ENCODE measurements at places on chromosomes 11 and 22. TPM values are rescaled to one million over a fixed set of nuclear protein-coding genes. Genes with fewer than 3 reads are reported as not detected.

- DNase-seq, result no peak
Measured at GRCh38 chr11:100825626-100826025, 138.5 kb downstream of the ARHGAP42 start.

GRCh38 chr11:126654886-126655806 lies 299.7 kb downstream of the ST3GAL4 start:
- no peak for DNase-seq

DNA sequence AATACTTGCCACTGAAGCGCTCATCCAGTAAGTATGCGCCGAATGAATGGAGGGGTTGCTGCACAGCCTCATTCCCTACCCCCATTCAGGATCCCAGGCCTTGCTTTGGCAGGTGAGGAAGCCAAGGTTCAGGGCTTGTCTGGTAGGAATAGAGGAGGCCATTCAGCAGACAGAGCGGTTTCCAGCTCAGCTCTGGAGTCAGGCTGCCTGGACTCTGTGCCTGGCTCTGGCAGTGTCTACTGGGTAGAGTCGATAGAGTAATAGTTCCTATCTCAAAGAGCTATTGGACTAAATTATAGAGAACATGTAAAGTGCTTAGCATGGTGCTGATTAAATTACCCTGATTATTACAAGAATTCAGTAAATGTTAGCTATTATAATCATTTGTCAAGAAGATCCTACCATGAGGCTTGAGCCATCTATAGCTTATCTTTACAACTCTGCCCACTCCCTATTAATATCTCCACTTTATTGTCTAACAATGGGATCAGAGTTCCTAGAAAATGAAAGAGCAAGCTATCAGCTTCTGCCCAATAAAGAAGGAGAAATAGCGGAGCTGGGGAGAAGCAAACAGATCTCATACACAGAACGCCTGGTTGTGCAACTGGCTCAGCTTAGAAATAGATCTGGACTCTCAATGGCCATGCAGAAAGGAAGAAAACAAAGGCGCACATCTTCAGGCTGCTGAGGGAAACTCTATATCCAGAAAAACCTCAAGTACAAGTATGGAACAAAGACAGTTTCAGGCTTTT lies 6.6 kb upstream of the SNX32 start:
- no peak for DNase-seq

DNA sequence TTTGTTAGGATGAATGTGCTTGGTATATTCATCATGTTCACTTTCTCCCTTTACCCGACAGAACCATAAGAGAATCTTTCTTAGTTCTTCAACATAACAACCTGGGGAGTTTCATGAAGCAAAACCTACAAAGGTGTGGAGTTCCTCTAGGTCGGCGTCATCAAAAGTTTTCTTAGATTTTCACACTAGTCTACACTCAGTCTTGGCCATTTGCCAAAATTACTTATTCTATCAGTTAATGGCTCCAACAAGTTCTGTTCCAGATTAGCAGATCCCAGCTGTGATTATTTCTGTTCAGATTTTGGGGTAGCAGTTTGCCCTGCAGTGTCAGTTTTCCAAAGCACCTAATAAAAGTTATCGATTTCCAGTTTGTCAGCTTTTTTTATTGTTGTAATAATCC lies 935.8 kb upstream of the RAG2 start:
- DNase-seq, result no peak

DNA sequence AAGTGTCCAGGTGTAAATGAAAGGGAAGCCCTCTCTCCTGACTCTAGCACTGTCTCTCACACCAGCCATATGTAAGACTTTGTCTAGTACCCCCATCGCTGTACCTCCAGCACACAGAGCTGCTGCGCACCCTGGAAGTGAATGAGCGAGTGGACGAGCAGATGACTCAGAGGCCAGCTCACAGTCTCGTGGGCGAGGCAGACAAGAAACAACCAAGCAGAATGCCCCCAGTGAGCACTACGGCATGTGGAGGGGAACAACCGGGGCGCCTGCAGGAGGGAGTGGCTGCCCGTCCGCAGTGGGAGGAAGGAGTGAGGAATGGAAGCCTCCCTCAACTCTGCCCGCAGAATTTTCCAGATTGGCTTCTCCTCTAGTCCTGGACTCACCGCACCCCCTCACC lies 46.4 kb downstream of the MCM5 start:
- DNase-seq, result no peak

DNA sequence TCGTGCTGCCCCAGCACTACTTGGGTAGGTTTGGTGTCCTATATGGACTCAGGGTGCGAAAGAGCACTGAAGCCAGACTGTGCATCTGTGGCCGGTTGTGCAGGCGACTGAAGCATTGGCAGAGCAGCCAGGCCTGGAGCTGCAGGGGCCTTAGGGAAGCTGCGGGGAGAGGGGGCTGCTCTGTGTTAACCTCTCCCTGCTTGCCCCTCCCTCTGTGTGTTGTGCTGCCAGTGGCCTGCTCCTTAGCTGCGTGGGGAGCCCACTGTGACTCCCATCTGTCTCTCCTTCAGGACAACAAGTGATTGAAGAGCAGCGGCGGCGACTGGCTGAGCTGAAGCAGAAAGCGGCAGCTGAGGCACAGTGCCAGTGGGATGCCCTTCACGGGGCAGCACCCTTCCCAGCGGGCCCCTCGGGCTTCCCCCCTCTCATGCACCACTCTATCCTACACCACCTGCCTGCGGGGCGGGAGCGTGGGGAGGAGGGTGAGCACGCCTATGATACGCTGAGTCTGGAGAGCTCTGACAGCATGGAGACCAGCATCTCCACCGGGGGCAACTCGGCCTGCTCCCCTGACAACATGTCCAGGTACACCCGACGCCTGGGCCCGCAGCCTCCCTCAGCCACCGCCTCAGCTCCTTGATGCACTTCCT lies 34.3 kb downstream of the TREH start:
- no peak for DNase-seq

DNA sequence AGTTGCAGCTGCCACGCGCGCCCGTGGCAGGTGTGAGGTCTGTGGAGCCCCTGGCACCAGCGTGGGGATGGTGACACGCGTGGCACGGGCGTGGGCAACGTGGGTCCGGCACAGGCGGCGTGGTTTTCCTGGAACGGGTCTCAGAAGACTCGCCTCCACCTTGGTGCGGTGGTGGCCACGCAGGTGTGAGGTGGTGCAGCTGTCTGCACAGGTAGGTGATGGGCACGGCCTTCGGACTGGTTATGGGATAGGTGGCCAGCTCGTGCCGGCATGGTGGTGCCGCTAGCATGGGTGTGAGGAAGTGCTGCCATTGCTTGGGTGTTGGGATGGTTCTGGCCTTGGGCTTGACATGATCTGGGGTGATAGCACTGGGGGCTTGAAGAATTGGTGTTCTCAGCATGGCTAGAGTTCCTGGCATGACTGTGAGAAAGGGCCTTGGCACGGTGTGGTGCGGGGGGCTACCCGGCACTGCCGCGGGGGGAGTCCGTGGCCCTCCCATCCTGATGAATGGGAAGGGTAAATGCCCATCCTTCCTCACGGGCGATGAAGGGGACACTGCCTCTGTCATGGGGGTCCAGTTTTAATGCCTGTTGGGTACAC lies 531 bp downstream of the DAGLA start:
- DNase-seq, result peak; percentile 58

The MRGPRX4 gene
- total RNA-seq, result not detected

The SSRP1 gene
- total RNA-seq, result 184 TPM

The CREBZF gene
- 44.6 TPM for total RNA-seq

The IGF2 gene
- 5.1 TPM for total RNA-seq

The ISX gene
- not detected for total RNA-seq
